SK-MEL-5 (cell line): ENCODE measurements at places on chromosomes 3 and 15. TPM values are rescaled to one million over a fixed set of nuclear protein-coding genes. Genes with fewer than 3 reads are reported as not detected.

DNA sequence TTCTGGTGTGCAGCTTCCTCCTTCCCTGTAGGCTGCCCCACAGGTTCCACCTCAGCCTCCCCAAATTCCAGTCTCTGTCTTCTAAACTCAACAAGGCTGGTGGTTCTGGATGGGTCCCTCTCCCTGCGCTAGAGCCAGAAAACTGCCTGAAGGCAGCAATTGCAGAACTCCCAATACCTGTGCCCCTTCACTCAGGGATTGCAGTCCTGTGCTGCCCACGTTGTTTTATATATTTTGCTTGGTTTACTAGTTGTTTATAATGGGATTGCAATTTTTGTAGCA, 14.8 kb upstream of the NPTN start:
- no peak for DNase-seq

DNA sequence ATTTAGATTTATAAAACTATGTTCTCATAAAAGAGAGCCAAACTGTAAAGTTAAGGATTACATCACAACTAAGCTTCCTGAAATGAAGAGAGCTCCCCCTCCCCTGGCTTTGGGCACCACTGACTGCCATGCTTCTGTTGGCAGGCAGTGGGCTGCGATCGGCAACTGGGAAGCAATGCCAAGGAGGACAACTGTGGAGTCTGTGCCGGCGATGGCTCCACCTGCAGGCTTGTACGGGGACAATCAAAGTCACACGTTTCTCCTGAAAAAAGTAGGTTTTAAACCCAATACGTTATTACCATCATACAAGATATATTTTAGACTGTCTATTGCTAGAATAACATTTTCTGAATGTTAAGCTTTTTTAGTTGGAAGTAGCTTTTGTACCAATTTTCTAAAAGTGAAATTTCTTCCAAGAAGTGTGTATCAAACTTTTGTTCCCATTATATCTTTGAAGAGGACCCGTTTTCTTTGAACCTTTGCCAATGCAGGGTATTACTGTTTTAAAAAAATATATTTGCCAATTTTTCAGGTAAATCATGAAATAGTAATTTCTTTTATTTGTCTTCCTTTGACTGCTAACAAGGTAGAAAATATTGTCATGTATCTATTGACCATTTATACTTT, 184.1 kb downstream of the ADAMTSL3 start:
- peak; percentile 84 for DNase-seq

GRCh38 chr15:76184650-76185035, 124.9 kb downstream of the TMEM266 start:
- DNase-seq, result no peak

- DNase-seq, result no peak
These were observed 51.0 kb upstream of the ARL8B start for GRCh38 chr3:5071061-5071460.

- no peak for DNase-seq
These were observed 41.0 kb upstream of the PPP2R3A start for GRCh38 chr3:135924506-135924905.

DNA sequence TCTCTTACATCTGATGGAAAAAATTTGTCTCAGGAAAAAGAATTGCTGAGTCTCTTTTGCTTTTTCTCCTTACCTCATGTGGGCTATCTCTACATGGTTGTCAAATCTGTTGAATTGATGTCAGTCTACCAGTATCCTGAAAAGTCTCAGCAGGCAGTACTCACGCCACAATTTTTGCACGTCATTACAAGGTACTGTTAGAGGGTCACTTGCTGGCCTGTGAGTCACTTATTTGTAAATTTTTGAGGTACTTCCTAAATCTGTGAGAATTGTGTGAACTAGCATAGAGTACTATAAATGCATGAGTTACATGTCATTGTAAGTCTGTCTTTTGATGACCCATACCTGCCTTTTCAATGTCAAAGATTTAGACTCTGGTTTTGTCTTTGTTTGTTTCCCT, 15.9 kb downstream of the HPS3 start:
- no peak for DNase-seq

DNA sequence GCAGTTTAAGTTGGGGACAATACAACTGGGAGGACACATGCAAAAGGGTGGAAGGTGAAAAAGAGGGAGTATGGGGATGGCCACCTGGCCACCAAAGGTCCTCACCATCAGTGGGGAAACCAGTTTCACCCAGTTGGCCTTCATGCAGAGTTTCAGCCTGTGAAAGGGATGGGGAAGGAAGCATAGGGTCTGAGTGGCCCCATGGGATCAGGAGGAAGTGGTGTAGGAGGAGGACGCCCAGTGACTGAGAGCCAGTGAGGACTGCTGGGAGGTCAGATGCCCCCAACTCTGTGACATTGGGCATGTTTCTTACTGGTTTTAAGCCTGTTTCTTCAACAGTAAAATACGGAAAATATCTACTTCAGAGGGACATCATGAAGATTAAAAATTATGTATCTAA, 16.3 kb downstream of the BCL2A1 start:
- peak; percentile 30 for DNase-seq

Gene CFAP161
- 0.21 and 0.29 TPM in 2 replicates for total RNA-seq

Gene TUSC7
- not detected in 2 replicates for total RNA-seq
